ENCODE measurements at places on chromosomes 7 and 10.

GRCh38 chr7:137981175-137981574, 20.7 kb downstream of the CREB3L2 start:
- DNase-seq: no peak

DNA sequence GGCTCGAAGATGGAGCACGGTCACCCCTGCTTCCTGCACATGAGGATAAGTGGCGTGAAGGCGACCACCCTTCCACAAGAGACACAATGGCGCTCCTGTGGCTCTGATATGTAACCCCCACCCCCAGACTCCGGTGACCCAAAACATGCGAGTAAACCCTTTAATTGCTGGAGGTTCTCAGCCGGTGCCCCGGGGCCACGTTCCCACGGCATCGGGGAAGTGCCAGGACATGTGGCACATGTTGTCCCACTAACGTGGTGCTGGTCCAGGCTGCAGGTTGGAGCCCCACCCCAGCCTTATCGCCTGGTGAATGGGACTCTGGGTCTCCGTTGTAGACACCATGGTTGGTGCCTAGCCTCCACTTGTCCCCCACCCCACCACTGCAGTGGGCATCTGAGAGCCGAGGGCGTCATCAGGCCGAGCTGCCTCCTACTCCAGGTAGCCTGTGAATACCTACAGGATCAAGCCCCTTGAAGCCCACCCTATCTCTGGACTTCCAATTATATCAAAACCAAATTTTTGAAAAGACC, 132.8 kb downstream of the PRKAG2 start:
- DNase-seq: no peak

GRCh38 chr7:50307368-50308032, 3.0 kb downstream of the IKZF1 start:
- no peak for DNase-seq

- no peak for DNase-seq
Measured at GRCh38 chr7:32616625-32617024, 121.3 kb downstream of the AVL9 start.

DNA sequence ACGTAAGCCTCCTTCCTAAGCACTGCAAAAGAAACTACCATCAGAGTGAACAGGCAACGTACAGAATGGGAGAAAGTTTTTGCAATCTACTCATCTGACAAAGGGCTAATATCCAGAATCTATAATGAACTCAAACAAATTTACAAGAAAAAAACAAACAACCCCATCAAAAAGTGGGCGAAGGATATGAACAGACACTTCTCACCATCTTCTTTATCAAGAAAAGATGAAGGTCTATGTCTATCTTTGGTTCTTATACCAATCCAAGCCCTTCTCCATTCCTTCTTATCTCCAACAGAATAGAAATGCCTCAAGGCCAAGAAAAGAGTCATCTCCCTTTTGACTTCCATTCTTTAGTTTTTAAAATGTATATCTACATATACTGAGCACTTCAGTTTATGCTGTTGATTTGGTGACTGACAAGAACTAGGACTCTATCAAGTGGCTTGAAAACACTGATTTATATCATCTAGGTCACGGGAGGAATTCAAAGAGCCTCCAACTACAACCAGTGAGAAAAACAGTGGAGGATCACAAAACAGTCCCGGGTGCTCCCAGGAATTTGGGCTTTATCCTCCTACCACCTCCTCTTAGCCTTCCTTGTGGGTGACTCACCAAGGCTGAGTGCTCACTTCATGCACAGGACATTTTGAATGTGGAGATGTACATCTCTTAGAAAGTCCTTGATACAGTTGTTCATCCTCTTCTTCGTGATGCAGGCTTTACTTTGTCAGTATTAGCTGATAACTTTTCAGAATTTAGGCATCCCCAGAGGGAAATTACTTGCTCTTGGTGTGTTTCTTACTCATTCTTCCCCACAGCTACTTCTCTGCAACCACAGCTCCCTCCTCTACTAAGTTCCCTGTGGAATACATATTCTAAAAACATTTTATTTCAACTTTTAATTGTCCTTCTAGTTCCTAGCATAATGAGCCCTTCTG, 15.4 kb downstream of the TAS2R41 start:
- no peak for DNase-seq

DNA sequence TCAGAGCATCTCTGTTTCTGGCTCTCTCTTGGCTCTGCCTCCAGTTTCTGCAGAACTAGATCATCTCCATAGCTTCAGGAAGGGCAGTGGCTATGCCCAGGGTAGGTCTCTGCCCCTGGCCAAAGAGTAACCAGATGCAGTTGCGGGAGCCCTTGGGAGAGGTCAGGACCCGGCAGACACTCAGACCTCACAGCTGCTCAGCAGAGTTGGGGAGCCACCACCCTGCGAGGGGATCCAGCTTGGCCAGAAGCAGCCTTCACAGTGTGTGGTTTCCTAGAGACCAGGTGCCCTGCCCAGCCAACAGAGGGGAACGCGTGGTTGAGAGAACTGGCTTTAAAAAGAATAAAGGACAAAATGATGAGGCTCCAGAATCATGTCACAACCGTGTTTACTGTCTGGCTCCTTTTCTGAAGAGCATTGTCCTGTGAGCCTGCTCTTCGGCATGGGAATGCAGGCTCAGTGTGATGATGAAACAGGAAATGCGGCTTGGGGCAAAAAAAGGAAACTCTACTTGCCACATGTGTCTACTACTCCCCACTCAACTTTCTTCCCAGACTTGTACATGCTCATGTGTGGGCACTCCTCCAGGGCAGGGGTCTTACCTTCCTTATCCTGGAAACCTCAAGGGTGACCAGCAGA, 243.1 kb downstream of the INHBA start:
- no peak for DNase-seq

DNA sequence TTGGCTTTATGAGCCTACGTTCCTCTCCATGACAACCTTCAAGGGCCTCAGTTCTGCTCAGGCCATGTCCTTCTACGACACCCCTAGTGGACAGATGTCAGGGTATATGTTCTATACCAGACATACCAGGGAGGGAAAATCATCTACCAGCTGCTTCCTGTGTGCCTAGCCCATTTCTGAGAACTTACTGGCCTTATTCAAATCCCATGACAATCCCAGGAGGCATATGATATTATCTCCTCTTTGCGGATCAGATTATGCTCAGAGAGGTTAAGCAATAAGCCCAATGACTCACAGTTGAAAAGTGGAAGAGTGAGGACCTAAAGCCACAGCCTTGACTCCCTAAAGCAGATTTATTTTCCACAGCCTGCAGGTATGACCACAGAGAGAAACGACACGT, 139.3 kb downstream of the GLI3 start:
- DNase-seq: no peak

DNA sequence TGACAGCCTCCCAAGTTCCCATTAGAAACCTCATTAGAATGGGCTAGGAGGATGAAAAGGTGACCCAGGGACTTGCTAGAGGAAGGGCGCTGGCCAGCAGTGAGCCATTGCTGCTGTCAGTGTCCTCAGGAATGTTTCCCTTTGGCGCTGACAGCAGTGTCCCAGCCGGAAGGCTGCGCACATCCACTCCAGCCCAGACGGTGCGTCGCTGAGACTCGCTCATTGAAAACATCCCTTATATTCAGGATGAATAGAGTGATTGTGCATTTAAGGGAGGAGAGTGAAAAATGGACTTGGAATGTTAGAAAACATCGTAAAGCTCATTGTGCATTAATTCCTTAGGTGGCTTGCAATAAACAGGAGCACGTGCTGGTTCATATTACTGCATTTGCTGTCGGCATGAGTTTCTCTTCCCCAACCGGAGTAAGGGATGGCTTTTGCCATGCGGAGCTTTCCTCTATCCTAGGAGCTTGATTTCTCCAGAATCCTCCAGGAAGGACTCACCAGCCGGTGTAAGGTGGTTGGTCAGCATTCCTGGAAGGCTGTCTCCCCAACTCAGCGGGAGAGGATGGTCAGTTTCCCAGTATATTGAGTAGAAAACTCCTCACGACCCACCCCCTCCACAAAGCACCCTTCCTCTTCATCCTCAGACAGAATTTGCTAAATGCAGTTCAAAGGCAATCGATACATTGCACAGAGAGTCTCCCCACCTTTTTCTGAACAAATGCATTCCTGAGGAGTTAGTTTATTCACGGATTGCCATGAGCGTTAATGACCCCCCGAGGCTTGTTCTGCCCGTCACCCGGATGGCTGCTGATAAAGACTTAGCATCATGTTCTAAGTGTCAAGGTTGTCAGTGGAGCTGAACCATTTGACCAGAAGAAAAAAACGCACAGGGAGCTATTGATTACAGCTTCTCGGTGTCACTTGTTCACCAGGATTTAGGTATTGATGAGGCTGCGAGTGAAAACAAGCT, 201.8 kb downstream of the EBF3 start:
- no peak for DNase-seq

- no peak for DNase-seq
Measured at GRCh38 chr10:23368816-23369640, 24.4 kb upstream of the C10orf67 start.

All from NCI-H1105 treated with DMSO at 0.1 percent for 48 hours (cell line).